ENCODE measurements at places on chromosomes 13 and 19.
A peak's percentile ranks its signal among the peaks of the same experiment; 100 is the strongest.

DNA sequence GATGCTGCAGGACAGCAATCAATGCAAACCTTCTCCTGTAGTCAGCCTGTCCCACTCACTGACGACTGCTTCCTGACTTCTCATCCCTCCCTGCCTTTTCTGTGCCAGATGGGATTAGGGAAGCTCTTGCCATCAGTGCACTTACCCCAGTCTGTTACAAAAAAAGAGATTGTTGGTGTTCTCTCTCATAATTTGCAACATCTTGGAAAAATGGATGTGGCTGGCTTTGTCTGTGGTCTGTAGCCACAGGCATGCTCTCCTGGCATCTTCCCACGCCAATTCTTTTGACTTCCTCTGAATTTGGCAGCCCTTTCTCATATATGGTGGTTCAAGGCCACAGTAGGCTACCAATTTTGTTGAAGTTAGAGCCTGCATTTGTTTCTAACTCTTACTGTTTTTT is 11.6 kb upstream of the HTR2A start:
- no peak for DNase-seq

- no peak for DNase-seq
Measured at GRCh38 chr13:31240921-31241320, 41.1 kb downstream of the B3GLCT start.

DNA sequence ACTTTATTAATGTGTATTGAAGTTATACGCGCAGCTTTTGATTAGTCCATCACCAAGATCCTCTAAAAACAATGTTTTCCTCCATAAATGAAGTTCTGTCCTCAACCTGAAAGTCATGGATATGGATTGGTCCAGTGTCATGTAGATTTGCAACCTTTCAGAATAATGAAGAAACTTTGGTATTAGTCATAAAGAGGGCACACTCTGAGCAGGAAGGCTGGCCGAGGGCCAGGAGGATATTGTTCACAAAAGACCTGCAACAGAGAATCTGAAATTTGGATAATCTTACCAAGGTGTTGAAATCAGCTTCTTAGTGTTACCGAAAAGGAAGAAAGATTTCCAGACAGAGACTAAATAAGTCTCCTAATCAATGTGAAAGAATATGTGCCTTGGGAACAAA is 20.7 kb downstream of the CLDN10 start:
- DNase-seq, result no peak

- DNase-seq, result peak; percentile 50
Measured at GRCh38 chr19:11422163-11423065, 3.3 kb upstream of the RGL3 start.

DNA sequence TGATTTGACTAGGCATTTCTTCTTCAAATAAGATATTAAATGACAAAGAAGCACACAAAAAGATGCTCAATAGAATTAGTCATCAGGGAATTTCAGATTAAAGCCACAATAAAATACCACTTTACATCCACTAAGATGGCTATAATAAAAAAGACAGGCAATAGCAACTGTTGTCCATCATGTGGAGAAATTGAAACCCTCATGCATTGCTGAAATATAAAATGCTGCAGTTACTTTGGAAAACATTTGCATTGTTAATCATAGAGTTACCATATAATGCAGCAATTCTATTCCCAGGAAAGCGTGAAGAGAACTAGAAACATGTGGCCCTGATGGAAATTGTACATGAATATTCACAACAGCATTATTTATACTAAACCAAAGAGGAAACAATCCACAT is 605.5 kb upstream of the SLITRK1 start:
- DNase-seq, result no peak

- no peak for DNase-seq
Measured at GRCh38 chr13:32474999-32475792, 47.3 kb upstream of the N4BP2L1 start.

DNA sequence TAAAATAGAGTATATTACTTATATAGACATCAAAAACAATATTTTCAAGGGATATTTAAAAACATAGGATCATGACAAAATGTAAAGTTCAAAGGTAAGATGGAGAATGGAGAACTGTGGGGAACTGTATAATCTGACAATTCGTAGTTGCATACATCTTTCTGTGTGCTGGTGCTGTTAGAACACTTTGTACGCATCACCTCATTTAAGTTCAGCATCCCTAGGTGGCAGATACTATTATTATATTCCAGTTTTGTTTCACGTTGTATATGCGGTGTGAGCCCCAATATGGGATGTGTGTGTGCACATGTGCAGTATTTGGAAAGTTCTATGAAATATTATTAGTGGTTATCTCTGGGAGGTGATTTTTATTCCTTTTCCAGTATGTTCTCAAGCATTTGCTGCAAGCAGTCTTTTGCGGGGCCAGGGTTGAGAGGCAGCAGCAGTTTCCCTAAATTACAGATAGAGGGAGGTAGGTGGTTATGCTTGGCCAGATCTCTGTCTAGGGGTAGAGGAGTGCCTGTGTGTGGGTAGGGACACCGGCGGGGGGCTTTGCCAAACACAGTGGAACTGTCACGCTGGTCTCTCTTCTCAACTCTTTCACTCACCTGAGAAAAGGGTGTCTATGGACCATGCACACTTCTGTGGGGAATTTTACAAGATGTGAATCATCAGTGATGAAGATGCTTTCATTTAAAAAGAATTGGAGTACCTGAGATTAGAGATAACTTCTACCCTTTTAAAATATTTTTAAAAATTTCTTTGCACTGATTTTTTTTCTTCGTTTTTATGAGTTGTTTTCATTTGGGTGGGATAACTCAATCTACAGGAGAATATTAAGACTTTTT is 55.6 kb upstream of the ALOX5AP start:
- peak; percentile 36 for DNase-seq

DNA sequence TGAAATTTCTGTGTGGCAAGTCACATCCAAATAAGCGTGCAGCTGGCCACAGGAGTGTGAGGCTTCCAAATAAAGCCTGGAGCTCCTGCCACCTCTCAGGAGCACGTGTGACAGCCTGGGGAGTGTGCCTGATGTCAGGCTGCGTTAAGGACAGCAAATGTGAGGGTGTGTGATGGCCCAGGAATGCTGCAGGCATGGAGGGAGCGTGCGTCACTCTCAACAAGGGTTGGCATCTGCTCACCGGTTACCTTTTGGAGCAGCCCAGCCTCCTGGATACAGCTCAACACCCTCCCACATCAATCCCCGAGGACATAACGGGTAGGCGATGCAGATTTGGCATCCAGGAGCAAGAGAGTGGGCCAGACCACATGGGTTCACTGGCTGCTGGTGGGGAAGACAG is 19.0 kb downstream of the NUMBL start:
- no peak for DNase-seq

DNA sequence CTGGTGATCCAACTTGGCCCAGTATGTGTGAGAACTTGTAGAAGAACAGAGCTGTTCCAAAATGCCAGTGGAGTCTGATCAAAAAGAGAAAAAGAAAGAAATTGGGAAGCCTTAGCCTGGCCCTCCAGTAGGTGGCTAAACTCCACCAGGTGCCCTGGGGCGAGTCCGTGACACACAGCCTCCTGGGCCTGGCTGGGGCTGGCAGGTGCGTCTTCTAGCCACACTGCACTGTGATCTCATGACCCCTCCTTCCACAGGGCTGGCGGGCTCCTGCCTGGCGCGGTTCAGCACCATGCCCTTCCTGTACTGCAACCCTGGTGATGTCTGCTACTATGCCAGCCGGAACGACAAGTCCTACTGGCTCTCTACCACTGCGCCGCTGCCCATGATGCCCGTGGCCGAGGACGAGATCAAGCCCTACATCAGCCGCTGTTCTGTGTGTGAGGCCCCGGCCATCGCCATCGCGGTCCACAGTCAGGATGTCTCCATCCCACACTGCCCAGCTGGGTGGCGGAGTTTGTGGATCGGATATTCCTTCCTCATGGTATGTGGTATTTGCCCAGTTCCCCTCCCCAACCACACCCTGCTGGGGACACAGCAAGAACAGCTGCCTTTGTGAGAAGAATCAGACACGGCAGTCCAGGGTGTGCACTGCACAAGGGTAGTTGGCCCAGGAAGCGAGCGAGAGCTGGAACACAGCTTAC is 53.7 kb downstream of the RAB20 start:
- no peak for DNase-seq

DNA sequence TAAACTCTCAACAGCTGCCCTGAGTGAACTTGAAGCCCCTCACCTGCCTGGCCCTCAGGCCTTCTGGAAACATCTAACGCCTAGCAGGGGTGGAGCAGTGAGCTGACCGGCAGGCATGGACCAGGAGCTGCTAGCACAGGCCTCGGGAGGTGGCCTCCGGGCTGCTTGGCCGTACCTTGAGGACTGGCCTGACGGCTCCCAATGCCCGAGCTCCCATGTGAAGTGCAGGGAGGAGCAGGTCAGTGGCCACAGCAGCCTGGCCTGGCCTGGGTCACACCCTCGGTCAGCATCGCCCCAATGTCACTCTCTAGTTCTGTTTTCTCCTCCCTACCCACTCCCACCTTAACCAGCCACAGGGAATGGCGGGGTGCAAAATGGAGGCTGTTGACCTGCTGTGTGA is 19.0 kb downstream of the TSHZ3 start:
- DNase-seq, result no peak

- DNase-seq, result peak; percentile 26
Measured at GRCh38 chr19:41705393-41706174, 2.8 kb upstream of the CEACAM5 start.

DNA sequence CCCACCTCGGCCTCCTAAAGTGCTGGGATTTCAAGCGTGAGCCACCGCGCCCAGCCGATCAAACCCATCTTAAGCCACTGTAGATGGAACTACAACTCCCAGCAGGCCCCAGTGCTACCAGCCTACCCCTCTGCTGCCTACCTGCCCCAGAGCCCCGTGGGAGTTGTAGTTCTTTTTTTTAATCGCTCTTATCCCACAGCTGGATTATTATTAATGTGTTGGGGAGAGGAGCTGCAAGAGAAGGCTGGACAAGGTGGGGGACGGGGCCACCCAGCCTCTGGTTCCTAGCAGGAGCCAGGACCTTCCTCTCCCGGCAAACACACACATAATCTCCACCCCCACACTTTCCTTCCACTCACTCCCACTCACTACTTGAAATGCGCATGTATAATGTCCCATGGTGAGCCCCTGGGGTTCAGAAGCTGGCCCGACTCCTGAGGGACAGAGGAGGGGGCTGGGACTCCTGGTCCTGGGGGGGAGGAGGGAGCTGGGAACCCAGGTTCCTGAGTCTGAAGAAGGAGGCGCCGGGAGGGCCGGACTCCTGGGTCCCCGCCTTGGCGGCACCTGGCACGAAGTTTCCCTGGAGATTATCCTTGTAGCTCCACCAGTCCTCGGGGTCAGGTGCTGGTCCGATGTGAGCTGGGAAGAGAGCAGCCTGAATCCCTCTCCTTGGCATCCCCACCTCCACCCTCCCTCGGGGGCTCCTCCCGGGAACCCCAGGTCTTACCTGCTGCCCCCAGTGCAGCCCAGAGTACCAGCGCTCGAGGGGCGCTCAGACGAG is 958 bp downstream of the CA11 start:
- peak; percentile 75 for DNase-seq

DNA sequence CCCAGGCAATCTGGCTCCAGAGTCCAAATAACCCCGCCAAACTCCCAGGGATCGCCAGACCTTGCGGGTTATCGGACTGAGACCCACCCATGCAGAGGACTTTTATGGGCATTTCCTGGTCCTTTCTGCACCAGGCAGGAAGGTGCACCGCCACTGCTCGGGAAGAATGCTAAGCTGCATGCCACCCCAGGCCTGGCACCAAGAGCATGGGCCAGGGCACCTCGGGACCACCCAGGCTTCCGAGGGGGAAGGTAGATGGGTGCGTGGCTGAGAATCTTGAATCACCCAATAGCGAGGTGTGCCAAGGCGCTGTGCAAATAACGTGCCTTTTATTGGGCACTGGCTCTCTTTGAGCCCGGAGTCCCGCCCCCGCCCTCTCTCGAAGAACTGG is 422 bp upstream of the ZNF575 start:
- no peak for DNase-seq

GRCh38 chr13:30805132-30805537 is 69.8 kb downstream of the ALOX5AP start:
- no peak for DNase-seq

DNA sequence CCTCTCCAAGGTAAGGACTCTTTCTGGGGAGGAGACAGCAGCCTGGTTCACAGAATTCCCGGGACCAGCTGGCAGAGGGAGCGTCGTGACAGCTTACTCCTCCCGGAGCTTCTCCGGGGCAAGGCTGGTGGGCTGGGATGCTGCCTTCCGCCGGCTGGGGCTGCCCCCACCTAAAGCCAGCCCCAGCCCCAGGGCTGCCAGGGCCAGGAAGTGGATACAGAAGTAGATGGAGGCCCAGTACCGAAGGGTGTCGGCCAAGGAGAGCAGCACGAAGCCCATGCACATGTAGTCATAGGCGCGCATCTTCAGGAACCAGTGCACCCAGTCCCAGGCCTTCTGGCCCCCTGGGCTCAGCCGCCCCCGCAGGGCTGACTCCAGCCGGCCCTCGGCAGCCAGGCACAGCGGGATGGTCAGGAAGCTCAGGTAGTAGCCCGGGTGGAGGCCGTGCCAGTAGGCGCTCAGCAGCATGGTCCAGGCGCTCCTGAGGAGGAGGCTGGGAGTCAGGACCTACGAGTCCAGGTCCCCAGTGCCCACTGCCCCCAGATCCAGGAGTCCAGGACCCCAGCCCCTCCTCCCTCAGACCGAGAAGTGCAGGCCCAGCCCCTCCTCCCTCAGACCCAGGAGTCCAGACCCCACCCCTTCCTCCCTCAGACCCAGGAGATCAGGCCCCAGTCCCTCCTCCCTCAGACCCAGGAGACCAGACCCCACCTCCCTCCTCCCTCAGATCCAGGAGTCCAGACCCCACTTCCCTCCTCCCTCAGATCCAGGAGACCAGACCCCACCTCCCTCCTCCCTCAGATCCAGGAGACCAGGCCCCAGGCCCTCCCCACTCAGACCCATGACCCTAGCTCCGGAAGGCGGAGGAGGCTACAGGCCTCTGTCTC is 1.2 kb upstream of the TMC4 start:
- no peak for DNase-seq

Data from activated CD8-positive, alpha-beta memory T cell treated with anti-CD3 and anti-CD28 coated beads, Interleukin-2, amount 50 U/mL, for 4 hours (primary cell).